Hippocampal formation (tissue), 2 donors: ENCODE measurements at places on chromosomes 5 and 9.

DNA sequence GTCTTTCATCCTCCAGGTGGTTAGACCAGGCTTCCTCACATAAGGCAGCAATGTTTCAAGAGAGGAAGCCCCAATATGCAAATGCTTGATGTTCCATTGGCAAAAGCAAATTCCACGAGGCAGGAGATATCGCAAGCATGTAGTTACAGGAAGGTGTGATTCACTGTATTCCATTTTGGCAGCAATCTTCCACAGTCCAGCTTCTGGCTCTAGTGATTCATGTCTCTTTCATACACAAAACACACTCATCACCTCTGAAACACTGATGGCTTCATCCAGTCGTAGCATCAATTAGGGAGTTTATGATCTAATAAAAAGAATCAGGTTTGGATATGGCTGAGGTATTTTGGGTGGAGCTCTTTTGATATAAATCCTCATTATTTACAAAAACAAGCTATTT lies 552.2 kb upstream of the RIOK2 start:
- peak; percentile 4 for DNase-seq

- DNase-seq, result no peak
Measured at GRCh38 chr5:115460472-115460871, 84.1 kb downstream of the FEM1C start.

DNA sequence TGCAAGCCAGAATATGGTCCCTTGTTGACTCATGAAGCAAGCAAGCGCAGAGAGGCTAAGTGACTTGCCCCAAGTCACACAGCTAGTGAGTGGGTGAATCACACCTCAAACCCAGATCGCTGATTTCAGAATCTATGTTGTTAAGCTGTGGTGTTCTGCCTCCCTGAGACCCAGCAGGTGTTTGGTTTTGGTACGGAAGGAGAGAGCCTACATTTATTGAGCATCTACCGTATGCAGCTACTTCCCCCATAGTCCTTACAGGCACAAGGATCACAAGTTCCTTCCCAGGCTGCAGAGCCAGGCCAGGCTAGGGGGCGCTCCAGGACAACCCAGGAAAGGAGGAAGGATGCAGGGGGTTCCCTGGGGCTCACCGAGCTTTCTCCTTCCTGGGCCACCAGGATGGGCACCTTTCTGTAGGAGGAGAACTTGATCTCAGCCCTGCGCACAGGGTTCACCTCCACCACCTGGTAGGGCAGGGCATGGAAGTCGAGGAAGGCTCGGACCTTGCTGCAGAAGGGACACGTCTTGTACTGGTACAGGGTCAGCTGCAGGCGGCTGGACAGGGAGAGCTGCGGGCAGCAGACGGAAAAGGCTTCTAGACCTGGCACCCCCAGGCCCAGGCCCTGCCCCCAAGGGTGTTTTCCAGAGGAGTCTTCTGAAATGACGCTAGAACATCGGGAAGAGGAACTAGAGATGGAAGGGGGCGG lies 2.5 kb downstream of the PTGES2 start:
- DNase-seq, result peak; percentile 25

- DNase-seq, result no peak
Measured at GRCh38 chr5:80762573-80762972, 107.8 kb upstream of the DHFR start.

DNA sequence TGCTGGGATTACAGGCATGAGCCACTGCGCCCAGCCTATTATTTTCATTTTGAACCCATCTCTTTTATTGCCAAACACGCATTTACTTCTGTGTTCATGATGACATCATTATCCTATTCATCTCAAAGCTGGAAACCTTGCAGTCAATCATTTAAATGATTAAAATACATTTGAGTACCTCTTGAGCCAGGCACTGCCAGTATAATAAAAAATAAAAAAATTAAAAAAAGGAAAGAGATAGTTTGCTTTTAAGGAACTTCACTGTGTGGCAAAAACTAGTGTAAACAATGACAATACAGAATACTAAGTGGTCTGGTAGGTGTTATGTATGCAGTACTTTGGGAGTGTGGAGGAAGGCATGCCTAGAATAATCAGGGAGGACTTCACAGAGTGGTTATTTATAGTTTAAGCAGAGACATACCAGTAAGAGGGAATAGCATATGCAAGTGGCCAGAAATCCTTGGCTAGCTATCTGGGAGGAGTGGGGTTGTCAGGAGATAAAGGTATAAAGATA lies 8.6 kb downstream of the NSD1 start:
- no peak for DNase-seq

- no peak for DNase-seq
Measured at GRCh38 chr9:133304158-133304470, 29.1 kb upstream of the ABO start.

DNA sequence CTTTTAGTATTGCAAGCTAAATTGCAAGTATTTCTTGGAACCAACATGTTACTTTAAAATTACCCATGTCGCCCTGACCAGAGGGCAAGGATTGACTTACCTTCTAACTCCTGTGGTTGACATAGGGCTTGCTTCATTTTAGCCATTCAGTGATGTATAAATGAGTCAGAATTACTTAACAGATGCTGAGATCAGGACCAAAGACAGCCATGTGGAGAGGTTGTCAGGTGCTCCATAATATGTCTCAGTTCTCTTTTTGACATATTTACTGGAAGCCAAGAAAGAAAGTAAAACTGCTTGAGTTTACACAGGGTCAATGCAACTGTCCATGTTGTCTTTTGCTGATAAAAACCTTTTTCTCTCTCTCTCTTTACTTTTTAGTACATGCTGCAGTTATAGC lies 33.2 kb downstream of the F2RL2 start:
- DNase-seq, result no peak

- DNase-seq, result no peak
Measured at GRCh38 chr9:133347515-133347984, 381 bp downstream of the MED22 start.

- no peak for DNase-seq
Measured at GRCh38 chr5:67135381-67135984, 61.1 kb downstream of the CD180 start.

GRCh38 chr9:33453286-33453860 lies 6.0 kb upstream of the AQP3 start:
- no peak for DNase-seq

DNA sequence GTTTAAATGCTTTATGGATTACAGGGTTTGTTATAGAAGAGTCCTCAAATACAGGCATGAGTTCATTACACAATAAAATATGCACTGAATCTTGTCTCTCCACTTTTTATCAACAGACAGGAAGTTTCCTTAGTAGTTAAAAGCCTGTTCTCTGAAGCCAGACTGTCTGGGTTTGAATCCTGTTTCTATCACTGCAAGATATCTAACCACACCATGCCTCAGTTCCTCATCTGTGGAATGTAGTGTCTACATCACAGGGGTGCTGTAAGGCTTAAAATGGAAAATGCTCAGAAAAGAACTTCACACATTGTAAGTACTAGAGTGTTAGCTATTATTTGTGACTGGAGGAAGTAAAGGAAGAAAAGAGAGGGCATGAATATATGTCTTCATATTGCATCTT lies 9.3 kb downstream of the LIX1 start:
- DNase-seq, result no peak

DNA sequence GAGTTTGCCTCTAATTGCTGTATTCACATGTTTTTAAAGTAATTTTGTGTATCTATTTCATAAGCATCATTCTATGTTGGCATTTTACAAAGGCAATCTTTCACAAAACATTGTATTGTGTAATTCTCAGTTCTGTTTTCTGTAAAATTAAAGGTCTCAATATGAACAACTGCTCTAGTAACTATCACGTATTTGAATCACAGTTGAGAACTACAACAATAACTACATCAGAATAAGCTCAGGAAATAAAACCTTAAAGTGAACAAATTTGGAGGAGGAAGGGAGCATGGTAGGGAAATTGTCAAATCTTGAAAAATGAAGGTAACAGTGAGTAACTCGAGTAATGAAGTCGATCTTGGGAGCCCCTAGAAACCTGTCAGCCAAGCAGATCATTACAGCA lies 22.5 kb upstream of the CAMK4 start:
- no peak for DNase-seq
